ENCODE measurements at places on chromosomes 12 and 14.

DNA sequence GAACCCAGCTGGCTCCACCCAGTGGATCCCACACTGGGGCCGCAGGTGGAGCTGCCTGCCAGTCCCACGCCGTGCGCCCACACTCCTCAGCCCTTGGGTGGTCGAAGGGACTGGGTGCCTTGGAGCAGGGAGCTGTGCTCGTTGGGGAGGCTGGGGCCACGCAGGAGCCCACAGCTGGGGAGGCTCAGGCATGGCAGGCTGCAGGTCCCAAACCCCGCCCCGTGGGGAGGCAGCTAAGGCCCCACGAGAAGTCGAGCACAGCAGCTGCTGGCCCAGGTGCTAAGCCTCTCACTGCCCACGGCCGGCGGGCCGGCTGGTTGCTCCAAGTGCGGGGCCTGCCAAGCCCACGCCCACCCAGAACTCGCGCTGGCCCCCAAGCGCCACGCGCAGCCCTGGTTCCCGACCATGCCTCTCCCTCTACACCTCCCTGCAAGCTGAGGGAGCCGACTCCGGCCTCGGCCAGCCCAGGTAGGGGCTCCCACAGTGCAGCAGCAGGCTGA lies 56.2 kb downstream of the ANO2 start:
- DNase-seq: no peak

DNA sequence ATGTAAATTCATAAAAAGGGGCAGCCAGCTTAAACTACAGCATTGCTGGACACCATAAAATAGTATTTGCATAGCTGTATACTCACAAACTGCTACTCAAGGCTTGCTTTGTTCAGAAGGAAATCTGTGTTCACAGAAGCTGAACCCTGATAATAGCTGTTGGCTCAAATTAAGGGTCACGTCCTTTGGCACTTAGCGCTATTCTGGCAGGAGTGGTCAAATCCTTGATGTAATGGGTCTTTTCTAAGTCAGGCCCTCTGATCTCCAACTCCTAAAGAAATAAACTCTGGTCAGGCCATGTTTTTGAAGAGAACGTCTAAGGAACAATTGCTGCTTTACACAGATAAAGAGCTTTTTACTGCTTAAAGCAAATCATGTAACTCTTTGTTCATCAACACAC lies 12.8 kb upstream of the PSMA6 start:
- DNase-seq: no peak

GRCh38 chr14:27384124-27384523 lies 786.3 kb upstream of the NOVA1 start:
- no peak for DNase-seq

DNA sequence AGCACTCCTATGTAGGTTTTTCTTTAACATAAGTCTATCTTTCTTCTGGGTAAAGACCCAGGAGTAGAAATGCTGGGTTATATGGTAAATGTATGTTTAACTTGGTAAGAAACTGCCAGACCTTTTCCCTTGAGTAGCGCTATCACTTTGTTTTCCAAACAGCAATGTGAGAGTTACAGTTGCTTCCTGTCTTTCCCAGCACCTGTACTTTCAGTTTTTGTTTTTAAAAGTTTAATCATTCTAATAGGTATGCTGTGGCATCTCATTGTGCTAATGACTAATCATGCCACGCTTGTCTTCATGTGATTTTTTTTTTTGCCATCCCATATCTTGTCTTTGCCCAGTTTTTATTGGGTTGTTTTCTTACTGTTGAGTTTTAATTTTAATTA lies 28.1 kb downstream of the GIT2 start:
- DNase-seq: no peak

GRCh38 chr12:105110851-105111250 lies 3.3 kb downstream of the WASHC4 start:
- DNase-seq: no peak

- DNase-seq: no peak
Observed at GRCh38 chr12:102016472-102016871, 45.3 kb downstream of the WASHC3 start.

GRCh38 chr12:99498756-99499155 lies 148.8 kb upstream of the GARIN6 start:
- no peak for DNase-seq

- DNase-seq: no peak
Observed at GRCh38 chr12:129839679-129840078, 64.1 kb downstream of the TMEM132D start.

- no peak for DNase-seq
Observed at GRCh38 chr12:94336211-94336925, 123.3 kb downstream of the CEP83 start.

- DNase-seq: no peak
Observed at GRCh38 chr14:100256339-100256895, 17.5 kb downstream of the YY1 start.

DNA sequence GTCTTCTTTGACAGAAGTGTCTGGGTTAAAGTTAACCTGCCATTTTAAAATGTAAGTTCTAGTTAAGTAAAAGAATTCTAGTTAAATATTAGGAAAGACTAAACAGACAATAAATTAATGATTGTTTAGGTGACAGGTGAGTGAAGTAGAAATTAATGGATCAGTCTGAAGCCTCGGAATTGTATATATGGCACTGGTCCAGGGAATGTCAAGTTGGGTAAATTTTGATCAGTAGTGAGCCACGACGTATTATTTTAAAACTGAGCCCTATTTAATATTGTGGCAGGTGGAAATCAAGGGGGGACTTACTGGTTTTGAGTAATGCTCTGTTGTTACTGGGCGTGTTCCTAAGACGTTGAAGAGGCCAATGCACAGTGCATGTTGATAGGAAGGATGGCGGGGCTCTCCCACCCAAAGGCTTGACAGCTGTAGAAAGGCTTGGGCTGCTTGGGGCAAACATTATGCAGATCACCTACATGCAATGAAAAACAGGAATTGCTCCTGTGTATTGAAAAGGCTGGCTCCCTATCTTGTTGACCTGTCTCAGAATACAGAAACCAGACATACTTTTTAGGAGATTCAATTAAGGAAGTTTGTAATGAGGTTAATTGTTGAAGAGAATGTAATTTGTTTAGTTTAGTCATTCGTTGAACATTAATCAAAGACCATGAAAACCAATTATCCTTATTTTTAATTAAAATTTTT lies 5.9 kb upstream of the PPFIBP1 start:
- no peak for DNase-seq

All from activated T-cell treated with anti-CD3 and anti-CD28 coated beads for 24 hours (primary cell).